A673 (cell line): ENCODE measurements at places on chromosomes 4 and X. TPM values are rescaled to one million over a fixed set of nuclear protein-coding genes. Genes with fewer than 3 reads are reported as not detected.

The PNPLA4 gene
- 14.1 and 16.6 TPM in 2 replicates for total RNA-seq

The NHS gene
- 0.13 and 0.37 TPM in 2 replicates for total RNA-seq

The MTHFD2L gene
- 11.3 and 11.4 TPM in 2 replicates for total RNA-seq

The GBA3 gene
- not detected in 2 replicates for total RNA-seq

The NDST3 gene
- total RNA-seq, result 2.6 and 3.0 TPM in 2 replicates

The MSANTD1 gene
- 2.3 and 2.6 TPM in 2 replicates for total RNA-seq

The PF4V1 gene
- total RNA-seq, result not detected in 2 replicates

The ASB11 gene
- 0.44 and 0.62 TPM in 2 replicates for total RNA-seq

The ZAR1 gene
- total RNA-seq, result 0.28 TPM in 1 of 2 replicates, not detected in the other

The CLNK gene
- total RNA-seq, result not detected in 2 replicates

The ABRAXAS1 gene
- total RNA-seq, result 17.6 and 19.9 TPM in 2 replicates

The CT45A10 gene
- not detected in 2 replicates for total RNA-seq

The ADH1B gene
- not detected in 2 replicates for total RNA-seq

The STS gene
- 1.7 and 2.5 TPM in 2 replicates for total RNA-seq

The TMSB15C gene
- 8.2 and 10.8 TPM in 2 replicates for total RNA-seq

The PRDM8 gene
- 0.09 TPM in 1 of 2 replicates, not detected in the other for total RNA-seq

The NWD2 gene
- not detected in 2 replicates for total RNA-seq

The SPINK2 gene
- not detected in 2 replicates for total RNA-seq

The SSX4 gene
- total RNA-seq, result not detected in 2 replicates

The PCDH11X gene
- total RNA-seq, result 21.4 and 24.1 TPM in 2 replicates

The PJA1 gene
- total RNA-seq, result 36.0 and 40.1 TPM in 2 replicates

The PRR32 gene
- not detected in 2 replicates for total RNA-seq

The TMEM144 gene
- 2.2 and 4.0 TPM in 2 replicates for total RNA-seq

The TLR3 gene
- 1.8 and 2.5 TPM in 2 replicates for total RNA-seq

The SRPK3 gene
- total RNA-seq, result not detected in 2 replicates

The CBLL2 gene
- not detected in 2 replicates for total RNA-seq

The NPY1R gene
- total RNA-seq, result 59.8 and 64.4 TPM in 2 replicates

The SPANXA1 gene
- not detected in 2 replicates for total RNA-seq

The KCNIP4 gene
- total RNA-seq, result not detected in 2 replicates
